ENCODE measurements at places on chromosomes 4 and X.

- DNase-seq: no peak
Measured at GRCh38 chr4:118351851-118352827, 664 bp downstream of the PRSS12 start.

- no peak for DNase-seq
Measured at GRCh38 chr4:100539706-100540105, 21.9 kb upstream of the EMCN start.

- DNase-seq: no peak
Measured at GRCh38 chrX:150546711-150547153, 21.7 kb upstream of the MTM1 start.

GRCh38 chr4:15240764-15241163, 187.1 kb upstream of the C1QTNF7 start:
- DNase-seq: no peak

DNA sequence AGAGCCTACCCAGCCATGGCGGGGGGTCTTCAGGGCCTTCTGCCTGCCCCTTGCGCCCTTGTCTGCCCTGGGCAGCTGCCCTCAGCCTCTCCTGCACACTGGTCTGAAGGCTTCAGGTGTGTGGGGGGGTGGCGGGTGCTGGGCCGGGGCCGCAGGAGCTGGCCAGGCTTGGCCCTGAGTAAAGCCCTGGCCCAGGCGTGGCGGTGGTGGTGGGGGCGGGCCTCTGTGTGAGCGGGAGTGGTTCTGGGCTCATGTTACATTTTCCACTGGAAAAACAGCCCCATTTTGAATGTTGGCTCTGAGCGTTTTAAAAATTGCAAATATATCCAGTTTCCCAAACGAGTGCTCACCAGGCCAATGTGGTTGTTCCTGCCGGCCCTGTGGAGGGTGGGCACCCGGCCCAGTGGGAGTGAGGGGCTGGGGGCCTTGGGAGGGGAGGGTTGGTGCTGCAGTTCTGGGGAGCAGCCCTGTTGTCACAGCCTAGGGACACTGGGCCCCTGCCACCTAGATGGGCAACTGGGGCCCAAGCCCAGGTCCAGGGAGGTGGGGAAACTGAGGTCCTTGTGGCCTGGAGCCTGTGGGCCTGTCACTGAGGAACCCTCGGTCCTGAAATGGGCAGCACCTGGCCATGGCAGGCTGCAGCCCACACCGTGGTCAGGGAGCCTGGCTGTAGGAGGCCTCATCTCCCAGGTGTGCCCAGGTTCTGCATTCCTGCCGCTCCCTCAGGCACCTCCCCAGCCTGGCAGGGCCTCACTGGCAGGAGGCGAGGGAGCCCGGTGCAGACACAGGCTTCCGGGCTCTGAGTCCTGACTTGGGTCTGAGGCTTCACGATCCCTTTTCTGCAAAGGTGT, 28.3 kb downstream of the FGFRL1 start:
- DNase-seq: no peak

DNA sequence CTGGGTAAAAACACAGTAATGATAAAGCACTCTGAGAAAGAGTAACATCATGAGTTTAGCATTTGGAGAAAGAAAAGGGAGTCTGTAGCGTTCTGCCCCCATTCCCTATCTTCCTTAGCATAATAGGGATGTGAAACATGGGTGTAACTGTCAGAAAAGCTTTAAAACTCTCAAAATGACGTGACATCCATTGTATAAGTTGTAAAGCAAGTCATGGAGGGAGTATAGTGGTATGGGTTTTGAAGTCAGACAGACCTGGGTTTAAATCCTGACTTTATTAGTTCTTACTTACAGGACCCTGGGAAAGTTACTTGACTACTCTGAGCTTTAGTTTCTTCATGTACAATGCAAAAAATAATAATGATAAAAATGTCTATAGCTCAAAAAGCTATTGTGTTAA, 17.1 kb downstream of the FBXO8 start:
- DNase-seq: no peak

GRCh38 chr4:7814451-7814850, 125.2 kb downstream of the AFAP1 start:
- DNase-seq: no peak

DNA sequence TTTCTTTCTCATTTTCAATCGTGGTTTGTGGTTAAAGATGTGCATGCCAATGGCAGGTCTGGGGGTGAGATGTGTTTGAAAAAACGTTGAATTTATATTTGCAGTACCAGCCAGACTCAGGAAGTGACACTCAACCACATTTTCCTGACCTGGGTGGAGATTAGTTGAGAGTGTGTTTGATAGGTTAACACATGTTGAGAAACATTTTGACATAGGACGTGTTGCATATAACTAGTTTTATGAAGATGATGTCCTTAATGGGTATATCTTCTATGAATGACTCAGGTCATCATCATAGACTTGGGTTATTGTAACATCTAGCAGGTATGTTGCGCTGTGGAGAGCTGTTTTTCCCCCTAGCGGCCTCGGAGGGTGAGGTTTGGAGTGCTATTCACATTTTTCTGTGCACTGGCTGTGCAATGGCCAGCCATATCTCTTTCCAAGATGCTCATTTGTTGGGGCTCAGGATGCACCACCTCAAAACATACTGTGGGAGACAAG, 21.7 kb upstream of the CD38 start:
- no peak for DNase-seq
